ENCODE measurements at places on chromosomes 6 and 20.
A peak's percentile ranks its signal among the peaks of the same experiment; 100 is the strongest.

DNA sequence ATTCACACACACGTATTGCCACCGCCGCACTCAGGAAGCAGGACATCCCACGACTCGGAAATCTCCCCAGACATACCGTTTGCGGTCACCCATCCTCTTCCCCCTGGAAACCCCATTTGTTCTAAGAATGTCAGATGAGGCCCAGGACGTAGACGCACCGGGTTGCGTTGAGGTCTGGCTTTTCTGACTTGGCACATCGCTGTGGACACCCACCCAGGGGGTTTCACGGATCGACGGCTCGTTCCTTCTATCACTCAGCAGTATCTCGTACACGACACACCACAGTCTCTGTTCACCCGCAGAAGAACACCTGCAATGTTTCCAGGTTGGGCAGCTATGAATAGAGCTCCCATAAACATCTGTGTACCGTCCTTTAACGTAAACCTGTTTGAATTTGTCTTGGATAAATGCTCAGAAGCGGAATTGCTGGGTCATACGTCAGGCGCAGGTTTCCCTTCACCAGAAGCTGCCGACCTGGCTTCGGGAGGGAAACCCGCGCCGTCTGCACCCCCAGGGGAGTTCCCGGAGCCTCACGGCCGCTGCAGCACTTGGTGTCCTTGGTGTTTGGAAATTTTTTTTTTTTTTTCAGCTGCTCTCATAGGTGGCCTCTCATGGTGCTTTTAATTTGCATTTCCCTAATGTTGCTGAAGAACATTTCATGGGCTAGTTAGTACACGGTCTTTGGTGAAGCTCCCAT, 9.3 kb upstream of the EEF1A2 start:
- no peak for DNase-seq

DNA sequence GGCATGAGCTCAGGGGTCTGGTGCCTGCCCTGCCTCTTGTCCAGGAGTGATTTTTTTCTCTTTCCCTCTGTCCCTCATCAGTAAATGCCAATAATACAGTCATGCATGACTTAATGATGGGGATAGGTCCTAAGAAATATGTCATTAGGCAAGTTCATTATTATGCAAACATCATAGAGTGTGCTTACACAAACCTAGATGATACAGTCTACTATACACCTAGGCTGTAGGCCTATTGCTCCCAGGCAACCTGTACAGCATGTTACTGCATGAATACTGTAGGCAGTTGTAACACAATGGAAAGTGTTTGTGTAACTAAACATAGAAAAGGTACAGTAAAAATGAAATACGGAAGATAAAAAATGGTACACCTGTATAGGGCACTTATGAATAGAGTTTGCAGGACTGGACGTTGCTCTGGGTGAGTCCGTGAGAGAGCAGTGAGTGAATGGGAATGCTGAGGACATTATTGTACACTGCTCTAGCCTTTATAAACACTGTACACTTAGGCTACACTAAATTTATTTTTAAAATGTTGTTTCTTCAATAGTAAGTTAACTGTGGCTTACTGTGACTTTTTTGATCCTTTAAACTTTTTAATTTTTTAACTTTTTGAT, 22.1 kb downstream of the PBOV1 start:
- DNase-seq = no peak

DNA sequence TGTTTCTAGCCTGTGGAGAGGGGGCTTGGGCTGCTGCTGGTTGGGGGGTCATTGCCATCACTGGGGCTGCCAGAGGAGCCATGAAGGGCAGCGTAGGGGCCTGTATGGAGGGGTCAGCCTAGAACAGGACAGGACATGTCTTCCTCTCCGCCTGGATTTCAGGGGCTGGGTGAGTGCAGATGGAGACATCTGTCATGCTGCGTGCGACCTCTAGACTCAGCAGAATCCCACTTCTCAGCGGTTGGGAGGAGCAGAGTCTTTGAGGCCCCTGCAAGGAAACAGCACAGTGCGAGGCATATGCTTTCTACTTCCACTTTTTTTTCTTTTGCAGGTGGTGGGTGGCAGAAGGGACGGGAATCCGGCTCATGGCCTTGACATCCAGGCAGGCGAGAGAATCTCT, 67.9 kb downstream of the EZR start:
- DNase-seq = no peak

DNA sequence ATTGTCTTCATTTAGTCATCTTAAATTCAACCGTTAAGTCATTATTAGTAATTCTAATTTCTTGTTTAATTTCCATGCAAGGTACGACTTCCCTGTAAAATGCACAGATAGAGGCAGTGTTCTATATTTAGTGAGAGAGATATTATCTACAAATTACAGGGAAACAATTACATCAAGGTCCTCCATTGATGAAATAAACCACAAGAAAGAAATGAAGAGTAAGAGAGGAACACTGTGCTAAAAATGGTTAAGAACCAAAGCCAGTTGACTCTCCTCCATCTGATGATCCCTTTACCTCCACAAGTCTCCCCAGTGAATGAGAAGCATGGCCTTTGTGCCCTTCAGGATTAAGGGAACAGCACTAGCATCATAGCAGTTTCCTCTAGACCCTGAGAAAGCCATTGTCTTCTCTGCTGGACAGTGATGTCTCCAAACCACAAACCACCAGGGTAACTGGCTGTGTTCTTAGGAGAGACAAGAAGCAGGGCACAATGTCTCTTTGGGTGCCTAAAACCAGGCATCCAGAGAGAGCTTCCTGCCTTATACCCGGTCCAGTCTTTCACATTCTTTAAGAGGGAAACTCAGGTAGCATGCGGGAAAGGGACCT, 38.1 kb downstream of the IRF4 start:
- no peak for DNase-seq

GRCh38 chr6:156807795-156808194, 30.6 kb downstream of the ARID1B start:
- no peak for DNase-seq

- DNase-seq = no peak
Observed at GRCh38 chr20:1660246-1660645, 2.7 kb upstream of the SIRPG start.

- no peak for DNase-seq
Observed at GRCh38 chr20:32155017-32155981, 45.8 kb downstream of the TM9SF4 start.

- DNase-seq = no peak
Observed at GRCh38 chr20:49262444-49262843, 15.4 kb downstream of the ZNFX1 start.

DNA sequence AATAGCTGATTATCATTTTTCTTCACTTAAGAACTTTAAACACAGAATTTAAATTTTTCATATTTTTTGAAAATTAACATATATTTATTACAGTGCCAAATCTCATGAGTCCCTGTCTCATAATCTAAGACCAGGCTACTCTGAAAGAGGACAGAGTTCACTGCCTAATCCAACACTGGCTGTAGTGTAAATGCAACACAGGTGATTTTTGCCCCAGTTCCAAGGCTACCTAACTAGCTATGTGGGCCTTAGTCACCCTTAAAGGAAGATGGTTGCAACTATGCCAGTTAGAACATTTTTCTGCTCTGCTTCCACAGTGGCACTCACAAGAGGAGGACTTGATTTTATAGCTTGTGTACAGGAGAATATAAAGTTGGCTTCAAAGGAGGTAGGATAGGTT, 4.9 kb downstream of the SLC25A27 start:
- DNase-seq = no peak

GRCh38 chr6:103872678-103873077, 987.0 kb downstream of the HACE1 start:
- no peak for DNase-seq

DNA sequence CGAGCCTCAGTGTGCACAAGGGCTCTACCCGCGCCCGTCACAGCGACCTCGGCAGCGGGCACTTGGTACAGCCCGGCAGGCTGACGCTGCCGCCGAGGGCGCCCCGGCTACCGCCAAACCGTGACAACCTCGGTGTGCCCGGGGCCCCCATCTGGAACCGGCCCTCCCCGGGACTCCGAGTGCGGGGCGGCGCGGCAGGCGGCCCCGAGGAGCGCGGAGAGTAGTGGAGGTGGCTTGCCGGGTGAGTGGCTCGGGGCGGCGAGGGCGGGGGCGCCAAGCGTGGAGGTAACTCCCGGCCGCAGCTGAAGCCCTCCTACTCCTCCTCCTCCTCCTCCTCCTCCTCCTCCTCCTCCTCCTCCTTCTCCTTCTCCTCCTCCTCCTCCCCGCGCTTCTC, at the start of gene ISM1:
ISM1 (plus strand) TSS at position 371 of the 394 bp plus-strand sequence. CDS start 503 bp downstream, outside the sequence.
- DNase-seq = peak; percentile 6

- no peak for DNase-seq
Observed at GRCh38 chr6:110682460-110682853, 132.8 kb downstream of the CDK19 start.
